ENCODE measurements at places on chromosomes 12 and 14.

DNA sequence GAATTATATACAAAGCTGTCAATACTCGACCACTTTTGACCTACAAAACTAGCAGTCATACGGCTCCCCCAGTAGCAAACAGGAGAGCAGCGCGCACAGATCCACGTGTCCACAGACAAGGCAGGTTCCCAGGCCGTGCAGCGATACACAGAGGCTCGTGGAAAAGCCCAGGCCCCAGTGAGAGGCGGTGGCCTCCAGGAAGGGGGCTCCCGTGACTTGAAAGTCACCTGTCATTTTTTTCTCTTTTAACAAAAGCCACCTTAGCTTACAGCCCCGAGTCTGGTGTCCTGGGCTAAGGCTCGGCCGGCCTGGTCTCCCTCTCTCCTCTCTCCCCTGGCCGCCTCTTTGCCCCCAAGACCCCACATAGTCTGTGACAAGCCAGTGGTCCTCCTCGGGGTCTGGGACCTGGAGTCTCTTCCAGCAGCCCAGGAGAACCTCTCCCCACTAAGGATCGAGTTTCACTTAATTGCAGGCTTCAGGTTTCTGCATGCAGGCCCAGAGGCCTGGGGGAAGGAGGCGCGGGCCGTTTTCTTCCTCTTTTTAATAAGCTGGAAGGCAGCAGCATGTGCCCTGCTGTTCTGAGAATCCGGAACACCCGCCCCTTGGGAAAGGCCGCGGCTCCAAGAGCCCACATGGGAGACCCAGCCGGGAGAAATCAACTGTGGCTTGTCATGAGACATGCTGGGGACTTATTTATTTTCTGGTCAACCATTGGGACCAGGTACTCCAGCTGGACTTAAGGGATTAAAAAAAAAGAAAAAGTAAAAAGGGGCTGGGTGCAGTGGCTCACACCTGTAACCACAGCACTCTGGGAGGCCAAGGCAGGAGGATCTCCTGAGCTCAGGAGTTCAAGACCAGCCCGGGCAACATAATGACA, 15.9 kb downstream of the NCOR2 start:
- no peak for DNase-seq

- DNase-seq = no peak
These were observed 97.3 kb downstream of the TRHDE start for GRCh38 chr12:72369423-72369959.

- DNase-seq = no peak
These were observed 118.0 kb upstream of the G2E3 start for GRCh38 chr14:30440961-30441360.

GRCh38 chr12:52119398-52120254, 40.1 kb downstream of the SMIM41 start:
- DNase-seq = no peak

- DNase-seq = no peak
These were observed 30.2 kb upstream of the CPM start for GRCh38 chr12:68962877-68963855.

- no peak for DNase-seq
These were observed 49.6 kb downstream of the TC2N start for GRCh38 chr14:91817566-91818325.

DNA sequence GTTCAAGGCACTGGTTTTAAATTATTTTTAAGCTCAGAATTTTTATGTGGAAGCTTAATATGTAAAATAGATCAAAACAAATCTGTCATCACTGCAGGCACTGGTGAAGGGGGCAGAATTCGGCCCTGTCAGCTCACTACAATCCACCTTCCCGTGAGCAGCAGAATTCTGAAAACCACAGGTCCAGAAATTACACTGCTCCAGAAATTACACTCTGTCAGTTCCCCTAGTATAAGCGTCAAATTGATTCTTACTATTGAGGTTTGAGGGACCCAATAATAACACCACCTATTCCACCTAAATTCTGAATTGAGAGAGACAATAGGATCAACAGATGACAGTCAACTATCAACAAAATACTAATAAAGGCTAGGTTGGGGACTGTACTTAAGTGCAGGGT, 245.5 kb downstream of the PHLDA1 start:
- no peak for DNase-seq

DNA sequence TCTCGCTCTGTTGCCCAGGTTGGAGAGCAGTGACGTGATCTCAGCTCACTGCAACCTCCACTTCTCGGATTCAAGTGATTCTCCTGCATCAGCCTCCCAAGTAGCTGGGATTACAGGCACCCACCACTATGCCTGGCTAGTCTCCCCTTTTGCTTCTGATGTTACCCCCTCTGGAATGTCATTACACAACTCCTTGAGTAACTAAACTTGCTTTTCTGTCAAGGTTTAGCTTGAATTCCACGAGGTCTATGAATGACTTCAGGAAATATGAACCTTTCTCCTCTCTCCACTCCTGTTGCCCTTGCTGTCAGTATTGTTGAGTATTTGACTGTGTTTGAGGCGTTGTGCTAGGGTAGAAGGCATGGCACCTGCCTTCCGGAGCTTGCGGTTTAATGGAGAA, 16.8 kb upstream of the RTRAF start:
- no peak for DNase-seq

GRCh38 chr14:31961896-31962295, 115.2 kb upstream of the ARHGAP5 start:
- DNase-seq = no peak

GRCh38 chr12:15323480-15323879, 1.2 kb downstream of the PTPRO start:
- DNase-seq = no peak

- DNase-seq = no peak
These were observed 43.4 kb downstream of the SMIM41 start for GRCh38 chr12:52122904-52123303.

DNA sequence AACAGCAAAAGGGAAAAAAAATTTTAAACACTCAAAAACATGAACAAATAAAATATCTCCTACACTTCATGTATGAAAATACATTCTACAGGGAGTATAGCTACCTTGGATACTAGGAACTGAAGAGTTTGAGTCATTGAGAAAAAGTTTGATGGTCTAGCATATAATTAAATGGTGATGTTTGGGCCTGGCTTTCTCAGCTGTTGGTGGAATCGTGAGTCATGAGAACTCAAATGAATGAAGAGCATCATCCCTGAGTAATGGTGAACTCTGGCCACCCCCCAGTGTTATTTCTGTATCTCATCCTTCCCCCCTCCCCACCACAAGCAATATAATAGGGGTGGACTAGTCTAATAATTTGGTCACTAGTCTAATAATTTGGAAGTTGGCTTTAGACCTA, 6.7 kb upstream of the SLC6A15 start:
- DNase-seq = no peak

GRCh38 chr12:56787498-56787897, 24.4 kb downstream of the HSD17B6 start:
- DNase-seq = no peak

DNA sequence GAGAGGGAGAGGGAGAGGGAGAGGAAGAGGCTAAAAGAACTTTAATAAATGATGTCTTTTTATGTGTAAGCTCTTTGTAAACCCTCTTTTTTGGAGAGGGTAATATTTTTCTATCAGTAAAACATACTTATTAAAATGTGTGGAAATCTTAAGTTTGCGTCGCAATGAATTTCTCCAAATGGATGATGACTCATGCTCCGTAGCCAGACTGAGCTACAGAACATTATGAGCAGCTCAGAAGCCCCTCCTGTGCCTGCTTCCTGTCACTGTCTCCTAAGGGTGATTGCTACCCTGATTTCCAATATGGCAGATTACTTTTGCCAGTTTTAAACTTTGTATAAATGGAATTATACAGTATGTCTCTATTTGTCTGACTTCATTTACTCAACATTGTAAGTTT, 13.0 kb upstream of the PYGL start:
- no peak for DNase-seq

DNA sequence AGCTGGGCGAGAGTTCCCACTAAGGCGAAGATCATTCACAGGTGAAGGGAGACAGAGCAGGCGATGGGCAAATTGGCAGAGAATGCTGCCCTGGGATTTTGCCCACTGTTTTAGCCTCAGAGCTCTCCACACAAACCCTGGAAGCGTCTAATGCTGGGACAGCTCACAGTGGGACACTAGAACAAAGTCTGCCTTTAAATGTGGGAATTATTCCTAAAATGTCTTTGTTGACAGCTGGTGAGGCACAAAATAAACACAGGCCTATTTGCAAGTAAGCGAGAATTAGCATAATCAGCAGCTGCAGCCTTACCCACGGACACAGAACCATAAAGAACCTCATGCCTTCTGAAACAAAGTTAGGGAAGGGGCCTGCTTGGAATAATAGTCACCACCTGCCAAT, 824.5 kb downstream of the AACS start:
- peak; percentile 50 for DNase-seq

GRCh38 chr12:7093486-7093885, 1.2 kb upstream of the C1R start:
- DNase-seq = no peak

GRCh38 chr14:33810308-33810707, 140.6 kb downstream of the EGLN3 start:
- no peak for DNase-seq

DNA sequence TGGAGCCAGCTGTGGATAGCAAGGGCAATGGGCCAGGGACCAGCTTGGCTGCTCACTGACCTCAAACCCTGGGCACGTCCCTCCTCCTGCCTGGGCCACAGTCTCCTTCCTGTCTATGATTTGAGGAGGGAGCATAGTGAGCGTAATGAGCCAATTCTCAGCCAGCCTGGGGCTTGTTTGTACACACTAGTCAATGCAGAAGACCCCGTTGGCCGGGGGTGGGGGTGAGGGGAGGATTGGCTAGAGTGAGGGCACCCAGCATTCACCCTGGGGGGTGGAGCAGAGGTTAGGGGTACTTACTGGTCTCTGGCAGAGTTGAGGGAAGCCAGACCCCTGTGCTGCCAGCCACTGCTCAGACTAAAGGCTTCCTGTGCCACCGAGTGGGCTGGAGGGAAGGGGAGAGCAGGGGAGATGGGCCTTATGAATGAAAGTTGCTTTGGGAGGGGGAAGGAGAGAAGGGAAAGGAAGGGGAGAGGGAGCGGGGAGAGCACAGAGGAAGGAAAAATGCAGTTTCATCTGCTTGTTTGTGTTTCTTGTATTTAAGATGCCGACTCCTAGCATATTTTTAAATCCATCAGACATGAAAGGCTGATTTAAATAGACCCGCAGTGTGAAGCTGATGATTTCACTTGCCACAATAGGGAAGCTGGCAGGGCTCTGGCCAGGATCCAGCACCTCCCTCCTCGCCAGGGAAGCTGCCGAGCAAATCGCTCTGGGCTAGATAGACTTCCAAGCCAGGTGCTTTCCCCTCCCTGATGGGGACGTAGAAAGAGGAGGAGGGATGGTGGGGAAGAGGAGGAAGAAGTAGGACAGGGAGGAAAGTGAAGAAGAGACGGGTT, 114.0 kb downstream of the PRMT8 start:
- DNase-seq = peak; percentile 68

DNA sequence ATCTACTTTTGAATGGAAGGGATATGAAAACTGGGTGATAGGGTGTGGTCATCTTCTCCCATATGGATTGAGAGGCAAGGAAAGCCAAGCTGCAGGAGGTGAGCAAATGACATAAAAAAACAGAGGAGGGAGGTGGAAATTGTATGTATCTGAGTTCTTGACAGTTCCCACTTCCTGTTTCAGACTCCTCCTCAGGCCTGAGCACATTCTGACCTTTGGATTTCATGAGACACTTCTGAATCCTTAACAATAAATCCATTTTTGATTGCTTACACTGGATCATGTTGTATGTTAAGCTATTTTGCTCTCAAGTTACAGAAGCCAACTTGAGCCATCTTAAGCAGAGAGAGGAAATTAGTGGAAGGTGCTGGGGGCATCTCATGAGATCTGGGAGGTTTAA, 11.6 kb upstream of the SRSF5 start:
- no peak for DNase-seq

GRCh38 chr14:23624830-23625404, 11.2 kb upstream of the DHRS2 start:
- DNase-seq = no peak

DNA sequence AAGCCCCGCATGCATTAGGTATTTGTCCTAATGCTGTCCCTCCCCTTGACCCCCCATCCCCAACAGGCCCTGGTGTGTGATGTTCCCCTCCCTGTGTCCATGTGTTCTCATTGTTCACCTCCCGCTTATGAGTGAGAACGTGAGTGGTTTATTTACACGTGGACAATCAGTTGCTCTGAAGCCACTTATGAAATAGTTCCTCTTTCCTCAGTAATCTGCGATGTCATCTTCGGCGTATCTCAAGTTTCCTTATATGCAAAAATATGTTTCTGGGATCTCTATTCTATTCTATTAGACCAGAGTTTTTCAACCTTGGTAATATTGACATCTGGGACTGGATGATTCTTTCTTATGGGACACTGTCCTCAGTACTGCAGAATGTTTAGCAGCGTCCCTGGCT, 56.0 kb upstream of the DCD start:
- no peak for DNase-seq

GRCh38 chr12:26113853-26114719, 10.8 kb downstream of the BHLHE41 start:
- DNase-seq = peak; percentile 92

DNA sequence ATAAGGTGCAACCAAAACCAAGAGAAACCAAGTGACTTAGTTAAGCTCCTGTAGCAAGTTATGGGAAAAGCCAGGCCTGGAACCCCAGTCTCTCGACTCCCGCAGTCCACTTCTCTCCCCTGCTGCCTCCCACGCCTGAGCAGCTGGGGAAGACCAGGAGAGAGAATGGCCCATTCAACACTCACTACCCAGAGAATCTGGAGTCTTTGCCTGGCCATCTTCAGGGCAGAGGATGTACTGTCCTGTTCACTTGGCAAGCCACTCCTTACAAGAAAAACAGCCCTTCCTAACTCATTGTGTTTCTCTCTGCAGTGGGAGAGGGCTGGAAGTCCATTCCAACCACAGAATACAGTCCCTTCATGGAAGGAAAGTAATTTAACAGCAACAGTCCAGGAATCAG, 1.8 kb downstream of the PITPNM2 start:
- DNase-seq = no peak

GRCh38 chr14:105498430-105499255, 7.6 kb downstream of the TEDC1 start:
- peak; percentile 76 for DNase-seq

DNA sequence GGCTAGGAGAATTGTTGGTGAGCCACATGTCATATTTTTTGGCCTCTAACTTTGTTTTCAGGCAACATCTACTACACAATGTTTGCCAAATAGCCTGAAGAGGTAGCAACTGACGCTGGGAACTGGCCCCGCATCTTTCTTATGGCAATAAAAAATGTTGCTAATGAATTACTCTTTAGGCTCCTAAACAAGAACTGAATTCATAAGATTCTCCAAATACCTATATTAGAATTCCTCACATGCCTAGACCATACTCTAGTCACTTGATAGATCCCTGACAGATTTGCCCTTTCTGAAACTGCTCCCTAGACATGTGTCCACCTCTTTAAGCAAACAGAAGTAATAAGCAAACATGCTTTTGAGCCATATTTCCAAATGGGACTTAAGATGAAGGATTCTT, 209.0 kb upstream of the ATXN7L3B start:
- DNase-seq = no peak
